ENCODE measurements at places on chromosomes 2 and 18.

DNA sequence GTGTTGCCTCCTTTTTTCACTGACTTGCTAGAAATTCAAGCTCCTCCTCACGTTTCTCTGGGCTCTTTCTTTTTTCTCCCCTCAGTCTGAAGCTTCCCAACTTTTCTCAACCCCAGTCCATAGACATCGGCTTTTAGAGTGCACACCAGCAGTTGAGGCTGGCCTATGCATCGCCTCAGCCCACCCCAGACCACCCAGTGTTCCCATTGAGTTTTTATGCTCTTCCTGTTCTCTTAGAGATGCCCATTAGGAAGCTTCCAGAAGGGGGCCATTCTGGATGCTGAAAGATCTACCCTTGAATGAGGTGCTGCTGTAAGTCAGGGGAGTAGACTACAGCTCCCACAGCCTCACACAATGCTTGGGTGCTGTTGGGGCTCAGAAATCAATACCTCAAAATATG is 12.0 kb upstream of the GYPC start:
- no peak for DNase-seq

GRCh38 chr2:170771421-170771937 is 1.3 kb downstream of the ERICH2 start:
- DNase-seq, result no peak

- no peak for DNase-seq
Measured at GRCh38 chr2:51103205-51103604, 71.3 kb upstream of the NRXN1 start.

- DNase-seq, result no peak
Measured at GRCh38 chr2:27942612-27943547, 52.4 kb downstream of the BABAM2 start.

GRCh38 chr18:42100248-42100647 is 145.2 kb downstream of the PIK3C3 start:
- DNase-seq, result no peak

GRCh38 chr18:43007365-43007764 is 108.1 kb downstream of the RIT2 start:
- DNase-seq, result no peak

DNA sequence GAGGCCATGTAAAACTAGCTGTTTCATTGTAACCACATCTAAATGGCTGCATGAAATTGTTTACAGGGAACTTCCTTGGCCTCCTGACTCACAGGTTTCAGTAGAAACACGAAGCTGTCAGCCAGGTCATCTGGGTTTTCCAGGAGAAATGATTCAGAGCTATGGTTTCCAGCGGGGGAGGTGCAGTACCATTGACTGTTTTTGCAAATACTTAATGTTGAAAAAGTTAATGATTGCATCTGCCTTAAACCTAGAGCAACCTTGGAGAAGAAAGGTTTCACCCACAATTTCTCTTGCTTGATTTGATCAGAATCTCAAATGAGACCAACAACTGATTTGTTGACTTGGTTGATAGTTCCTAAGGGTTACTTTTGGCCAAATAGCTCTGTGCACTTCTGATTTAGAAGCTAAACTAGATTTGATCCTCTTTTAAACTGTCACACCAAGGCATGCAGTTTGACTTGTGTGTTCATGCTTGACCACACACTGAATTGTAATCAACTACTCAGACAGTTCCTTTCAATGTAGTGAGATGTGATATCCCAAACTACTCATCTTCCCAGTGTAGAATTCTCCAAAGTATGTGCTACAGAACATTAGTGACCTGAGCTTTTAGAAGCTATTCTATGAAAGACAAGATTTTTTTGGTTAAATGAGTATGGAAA is 193.5 kb upstream of the CHST9 start:
- peak; percentile 78 for DNase-seq

GRCh38 chr2:154706660-154707059 is 8.2 kb downstream of the KCNJ3 start:
- no peak for DNase-seq

- DNase-seq, result no peak
Measured at GRCh38 chr18:48939205-48940097, 11.3 kb downstream of the SMAD7 start.

DNA sequence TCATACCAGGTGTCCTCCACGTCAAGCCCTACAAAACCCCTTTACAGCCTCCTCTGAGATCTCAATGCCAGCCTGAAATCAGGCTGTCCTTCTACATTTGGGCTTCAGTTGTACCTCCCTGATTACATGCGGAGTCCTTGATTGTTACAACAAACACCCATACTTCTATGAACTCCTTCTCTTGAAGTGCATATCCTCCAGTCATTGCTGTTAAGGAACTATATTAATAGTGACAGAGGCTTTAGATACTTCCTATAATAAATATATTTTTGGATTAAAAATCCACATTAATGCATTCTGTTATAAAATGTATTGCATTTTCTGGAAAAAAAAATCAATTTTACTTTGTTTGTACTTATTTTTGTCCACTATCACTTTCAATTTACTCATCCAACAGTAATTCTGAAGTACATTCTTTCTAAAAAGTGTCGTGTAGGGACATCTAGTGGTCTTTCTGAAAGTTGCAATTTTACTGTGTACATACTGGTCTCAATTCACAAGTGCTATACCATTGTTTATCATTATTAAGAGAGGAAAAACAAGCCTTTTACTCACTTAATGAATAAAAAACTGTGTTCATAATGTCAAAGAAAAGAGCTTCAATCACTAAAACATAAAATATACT is 316.4 kb downstream of the DSEL start:
- peak; percentile 53 for DNase-seq

GRCh38 chr2:98028101-98028561 is 32.4 kb upstream of the TMEM131 start:
- peak; percentile 58 for DNase-seq

DNA sequence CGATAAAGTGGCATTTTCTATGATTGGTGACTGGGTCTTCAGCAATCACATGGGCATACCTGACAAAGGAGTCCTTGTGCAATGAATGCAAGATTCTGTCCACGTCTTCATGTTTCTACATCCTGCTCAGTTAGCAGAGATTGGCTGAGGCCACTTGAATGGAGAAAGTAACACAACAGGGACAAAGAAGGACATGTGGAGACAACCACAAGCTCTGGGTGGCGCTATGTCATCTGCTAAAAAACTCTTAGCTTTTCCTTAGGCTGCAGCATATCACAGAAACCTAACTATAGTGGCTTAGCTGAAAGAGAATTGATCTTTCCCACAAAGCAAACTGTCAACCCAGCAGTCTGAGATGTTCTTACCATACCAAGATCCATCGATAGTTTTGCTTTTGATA is 1109.7 kb downstream of the SOCS6 start:
- DNase-seq, result peak; percentile 19

Data from astrocyte of the cerebellum (primary cell).